ENCODE measurements at places on chromosomes 4 and X.

DNA sequence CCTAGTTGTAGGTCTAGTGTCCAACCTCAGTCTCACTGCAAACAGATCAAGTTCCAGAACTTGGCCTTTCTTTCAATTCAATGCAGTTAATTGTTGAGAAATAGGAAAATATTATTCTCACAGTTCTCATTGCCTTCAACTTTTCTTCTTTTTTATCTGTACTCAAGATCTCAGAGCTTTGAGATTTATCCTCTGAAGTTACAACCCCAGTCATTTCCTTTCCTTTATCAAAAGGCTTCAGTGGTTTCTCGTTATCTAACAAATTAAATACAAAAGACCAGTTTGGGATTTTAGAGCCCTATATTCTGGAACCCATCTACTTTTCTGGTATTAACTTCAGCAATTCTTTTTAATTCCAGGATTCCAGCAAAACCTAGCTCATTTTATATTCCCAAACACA lies 130.2 kb downstream of the TMA16 start:
- peak; percentile 11 for DNase-seq

DNA sequence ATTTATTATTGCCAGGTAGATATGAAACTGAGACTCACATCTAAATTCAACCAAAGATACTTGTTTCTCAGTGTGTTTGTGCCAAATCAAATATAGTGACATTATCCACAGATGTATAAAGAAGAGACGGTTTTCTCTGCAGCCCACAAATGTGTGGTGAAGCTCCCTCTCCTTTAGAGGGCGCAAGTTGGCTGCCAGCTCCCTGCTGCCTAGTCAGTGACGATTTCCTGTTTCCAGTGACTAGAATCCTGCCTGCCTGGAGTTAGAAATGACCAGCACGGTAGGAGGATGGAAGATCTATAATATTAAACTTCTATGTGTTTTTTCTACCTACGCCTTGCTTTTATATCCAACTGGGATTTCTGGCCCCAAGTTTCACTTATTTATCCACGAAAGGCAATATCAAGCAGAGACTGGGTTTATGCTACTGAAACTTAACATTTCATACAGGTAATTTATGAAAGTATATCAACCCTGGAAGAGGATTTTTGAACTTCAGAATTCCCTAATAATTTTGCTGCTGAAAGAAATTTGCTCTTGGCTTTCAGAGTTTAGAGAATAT lies 1793.7 kb upstream of the TENM3 start:
- DNase-seq, result no peak

GRCh38 chrX:136812286-136812685 lies 31.6 kb upstream of the ARHGEF6 start:
- DNase-seq, result no peak

- no peak for DNase-seq
These were observed 494.8 kb upstream of the AGA start for GRCh38 chr4:177937041-177937440.

GRCh38 chrX:91079342-91080114 lies 355.1 kb upstream of the PABPC5 start:
- no peak for DNase-seq

DNA sequence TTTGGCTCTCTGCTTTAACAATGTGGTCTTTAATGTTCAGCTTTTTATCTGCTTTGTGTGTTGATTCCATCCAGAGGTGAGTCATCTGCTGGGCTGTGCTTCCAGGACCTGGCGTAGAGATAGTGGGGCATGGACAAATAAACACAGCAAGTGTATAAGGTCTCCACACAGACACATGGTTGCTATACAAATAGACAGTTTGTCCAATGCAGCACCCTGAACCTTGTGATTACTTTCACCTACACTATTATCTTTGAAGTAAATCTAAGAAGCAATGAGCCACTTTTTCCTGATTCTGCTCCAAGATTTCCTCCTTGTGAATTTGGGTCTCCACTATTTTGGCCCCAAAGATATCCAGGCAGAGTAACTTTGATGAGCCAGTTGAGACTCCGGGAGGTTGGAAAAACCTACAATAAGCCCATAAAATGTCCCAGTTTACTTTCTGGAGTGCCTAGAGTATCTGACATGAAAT lies 12.1 kb downstream of the PPARGC1A start:
- DNase-seq, result no peak

DNA sequence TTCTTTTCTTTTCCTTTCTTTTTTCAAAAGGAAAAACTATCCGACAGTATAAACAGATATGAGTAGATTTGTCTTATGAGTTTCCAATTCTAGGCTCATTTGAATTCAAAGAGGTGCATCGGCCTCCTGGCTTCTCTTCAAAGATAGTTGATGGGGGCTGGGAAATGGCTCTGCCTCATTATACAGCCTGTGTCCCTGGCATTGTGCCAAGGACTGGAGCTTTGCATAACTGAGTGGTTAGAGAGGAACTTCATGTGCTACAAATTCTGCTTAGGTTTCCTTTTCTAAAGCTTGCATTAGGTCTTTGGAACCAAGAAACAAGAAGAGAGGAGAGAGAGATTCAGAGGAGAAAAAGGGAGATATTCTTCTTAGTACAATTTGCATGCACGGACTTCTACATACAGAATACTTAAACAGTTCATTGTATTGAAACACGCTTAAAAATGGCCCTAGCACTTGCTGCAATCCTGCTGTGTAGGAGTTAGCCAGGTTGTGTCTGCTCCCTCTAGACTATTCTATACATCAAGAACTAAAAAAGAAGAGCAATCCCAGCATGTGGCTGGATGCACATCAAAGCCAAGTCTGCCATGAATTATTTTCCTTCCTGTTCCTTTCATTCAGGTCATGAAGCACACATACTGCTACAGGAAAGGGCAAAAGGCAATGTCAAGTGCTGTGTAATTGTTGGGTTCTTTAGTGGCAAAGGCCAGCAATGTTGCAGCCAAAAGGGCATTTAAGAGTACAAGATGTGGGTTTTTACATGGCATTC lies 70.9 kb downstream of the INTS12 start:
- peak; percentile 16 for DNase-seq

- DNase-seq, result no peak
These were observed 33.4 kb upstream of the KLHL34 start for GRCh38 chrX:21691512-21692018.

- no peak for DNase-seq
These were observed at the start of gene MAGEE2 for GRCh38 chrX:75784680-75785491. MAGEE2 (minus strand) TSS chrX:75785254; CDS start chrX:75785051, 203 bp downstream.

- no peak for DNase-seq
These were observed 56.3 kb upstream of the LNX1 start for GRCh38 chr4:53647547-53647946.

GRCh38 chr4:183885205-183885720 lies 19.8 kb upstream of the STOX2 start:
- no peak for DNase-seq

GRCh38 chr4:184853436-184853835 lies 27.7 kb upstream of the ACSL1 start:
- DNase-seq, result no peak

DNA sequence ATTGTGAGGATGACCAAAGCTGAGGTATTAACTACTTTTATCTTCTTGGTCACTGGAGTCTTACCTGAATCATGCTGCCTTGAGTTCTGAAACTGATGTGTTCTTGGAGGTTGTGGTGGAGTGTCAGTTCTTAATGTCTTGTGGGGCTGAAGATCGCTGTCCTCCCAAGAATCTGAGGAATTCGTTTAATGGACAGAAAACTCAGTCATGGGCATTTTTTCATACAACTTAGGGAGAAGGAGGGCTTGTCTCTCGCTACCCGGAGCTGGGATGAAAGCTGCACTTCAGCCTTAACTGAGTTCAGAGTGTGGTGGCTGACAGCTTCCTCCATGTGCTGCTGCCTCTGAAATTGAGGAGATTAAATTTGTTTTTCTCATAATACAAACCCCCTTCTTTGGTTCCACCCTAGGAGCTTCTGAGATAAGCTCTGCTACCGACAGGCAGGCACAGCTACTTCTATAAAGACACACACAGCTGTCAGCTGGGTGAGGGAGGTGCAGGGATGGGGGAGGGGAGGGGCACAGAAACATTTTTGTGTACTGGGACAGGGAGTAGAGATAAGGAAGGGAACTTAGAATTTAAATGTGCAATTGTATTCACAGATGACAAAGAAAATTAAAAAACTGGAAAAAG lies 30.8 kb downstream of the RBBP7 start:
- DNase-seq, result no peak

- DNase-seq, result no peak
These were observed 110.8 kb upstream of the STIM2 start for GRCh38 chr4:26749867-26750266.

DNA sequence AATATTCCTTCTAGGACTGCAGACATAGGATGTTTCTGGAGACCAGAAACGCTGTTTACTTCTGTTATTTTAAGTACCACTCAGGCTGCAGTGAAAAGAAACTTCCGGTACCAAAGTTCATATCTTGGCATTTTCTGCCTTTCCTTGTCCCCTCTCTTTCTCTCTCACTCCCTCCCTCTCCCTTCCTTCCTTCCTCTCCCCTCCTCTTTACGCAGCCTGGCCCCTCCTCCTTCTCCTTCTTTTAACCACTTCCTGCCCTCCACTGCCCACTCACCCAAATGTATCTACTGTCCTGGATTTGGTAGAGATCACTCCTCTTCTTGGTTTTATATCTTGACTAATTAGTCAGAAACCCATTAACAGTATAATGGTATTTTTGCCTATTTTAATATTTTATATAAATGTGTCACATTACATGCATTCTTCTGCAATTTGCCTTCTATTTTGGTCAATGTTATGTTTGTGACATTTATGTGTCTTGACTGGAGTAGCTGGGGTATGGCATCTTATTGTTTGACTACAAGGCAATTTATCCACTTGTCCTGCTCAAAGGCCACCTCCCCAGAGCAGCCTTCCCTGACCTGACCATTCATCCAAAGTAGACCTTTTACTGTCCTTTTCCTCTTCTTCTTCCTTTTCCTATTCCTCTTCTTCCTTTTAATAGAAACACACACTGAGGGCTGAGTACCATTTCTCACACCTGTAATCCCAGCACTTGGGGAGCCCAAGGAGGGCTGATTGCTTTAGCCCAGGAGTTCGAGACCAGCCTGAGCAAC lies 56.9 kb downstream of the BCOR start:
- DNase-seq, result no peak

- DNase-seq, result no peak
These were observed 17.5 kb downstream of the STX18 start for GRCh38 chr4:4524364-4524763.

DNA sequence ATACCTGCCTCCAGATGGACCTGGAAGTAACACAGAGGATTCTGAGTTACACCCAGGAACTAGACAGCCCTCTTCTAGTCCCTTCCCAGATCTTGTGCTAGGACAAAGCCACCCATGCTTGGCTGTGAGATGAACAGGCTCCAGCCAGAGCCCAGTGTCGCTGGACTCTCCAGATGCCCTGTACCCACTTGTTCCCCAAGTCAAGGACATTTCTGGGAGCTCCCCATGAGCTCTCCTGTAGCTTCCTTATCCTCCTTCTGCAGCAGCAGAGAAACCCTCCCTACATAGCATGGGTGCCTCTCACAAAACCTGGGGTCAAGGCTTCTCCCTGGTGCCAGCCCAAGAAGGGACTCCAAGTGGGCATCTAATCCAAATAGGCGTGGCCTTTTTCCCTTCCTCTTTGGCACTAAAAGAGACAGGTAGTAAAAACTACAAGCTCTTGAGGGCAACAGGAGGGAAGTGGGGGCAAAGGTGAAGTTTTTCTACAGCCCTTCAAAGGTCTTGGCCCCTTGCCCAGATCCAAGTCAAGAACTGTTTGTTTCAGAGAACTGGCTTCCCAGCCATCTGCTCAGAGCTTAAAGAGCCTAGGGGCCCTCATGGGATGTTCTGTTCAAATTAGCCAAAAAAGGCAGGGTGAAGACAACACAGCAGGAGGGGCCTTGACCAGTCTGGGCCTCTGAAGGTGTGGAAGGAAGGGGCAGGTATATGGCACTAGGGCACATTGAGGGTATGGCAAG lies 8.5 kb upstream of the ERCC6L start:
- no peak for DNase-seq

GRCh38 chr4:77120886-77121508 lies 36.0 kb upstream of the CCNG2 start:
- no peak for DNase-seq

- DNase-seq, result peak; percentile 79
These were observed 30.7 kb downstream of the MSN start for GRCh38 chrX:65697915-65698796.
